ENCODE measurements at places on chromosomes 1 and 21.

GRCh38 chr21:46062471-46063211 is 35.3 kb upstream of the COL6A2 start:
- DNase-seq, result no peak

- no peak for DNase-seq
Measured at GRCh38 chr1:167713330-167714081, 8.3 kb upstream of the MPZL1 start.

GRCh38 chr1:231404318-231404717 is 17.8 kb downstream of the EGLN1 start:
- DNase-seq, result no peak

GRCh38 chr1:9604836-9605235 is 16.1 kb downstream of the TMEM201 start:
- DNase-seq, result no peak

GRCh38 chr1:229293528-229294204 is 22.8 kb downstream of the RAB4A start:
- DNase-seq, result no peak

- peak; percentile 26 for DNase-seq
Measured at GRCh38 chr21:41611966-41612606, 104.1 kb upstream of the TMPRSS2 start.

DNA sequence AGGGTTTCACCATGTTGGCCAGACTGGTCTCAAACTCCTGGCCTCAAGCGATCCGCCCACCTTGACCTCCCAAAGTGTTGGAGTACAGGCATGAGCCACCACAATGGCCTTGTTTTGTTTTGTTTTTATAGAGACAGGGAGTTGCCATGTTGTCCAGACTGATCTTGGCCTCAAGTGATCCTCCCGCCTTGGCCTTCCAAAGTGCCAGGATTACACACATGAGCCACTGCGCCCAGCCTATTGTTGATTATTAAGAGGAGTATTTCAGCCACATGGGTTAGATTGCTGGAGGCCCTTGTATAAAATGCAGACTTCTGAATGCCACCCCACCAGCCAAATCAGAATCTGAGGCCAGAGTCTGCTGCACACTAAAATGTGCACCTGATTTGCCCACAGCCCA is 57.2 kb upstream of the ANGPTL1 start:
- DNase-seq, result no peak

- no peak for DNase-seq
Measured at GRCh38 chr1:31667065-31667785, 22.5 kb upstream of the PEF1 start.

- no peak for DNase-seq
Measured at GRCh38 chr1:21852282-21853130, 40.4 kb downstream of the LDLRAD2 start.

- DNase-seq, result no peak
Measured at GRCh38 chr1:25028907-25029599, 99.0 kb upstream of the RUNX3 start.

DNA sequence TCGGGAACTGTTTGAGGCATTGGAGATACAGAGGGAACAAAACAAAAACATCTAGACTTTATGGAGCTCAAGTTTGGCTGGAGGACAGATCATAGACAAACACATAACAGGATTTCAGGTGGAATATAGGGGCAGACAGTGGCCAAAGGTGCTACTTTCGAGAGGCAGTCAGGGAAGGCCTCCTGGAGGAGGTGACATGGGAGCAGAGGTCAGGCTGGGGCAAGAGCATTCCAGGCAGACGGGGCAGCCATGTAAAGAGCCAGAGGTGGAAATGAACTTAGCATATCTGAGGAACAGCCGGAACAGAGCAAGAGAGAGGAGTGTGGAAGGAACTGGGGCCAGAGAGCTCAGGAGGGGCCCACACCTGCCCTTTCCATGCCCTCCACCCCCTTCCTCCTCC is 122.3 kb downstream of the DMRTB1 start:
- no peak for DNase-seq

GRCh38 chr21:20998886-20999285 is 677 bp downstream of the NCAM2 start:
- no peak for DNase-seq

DNA sequence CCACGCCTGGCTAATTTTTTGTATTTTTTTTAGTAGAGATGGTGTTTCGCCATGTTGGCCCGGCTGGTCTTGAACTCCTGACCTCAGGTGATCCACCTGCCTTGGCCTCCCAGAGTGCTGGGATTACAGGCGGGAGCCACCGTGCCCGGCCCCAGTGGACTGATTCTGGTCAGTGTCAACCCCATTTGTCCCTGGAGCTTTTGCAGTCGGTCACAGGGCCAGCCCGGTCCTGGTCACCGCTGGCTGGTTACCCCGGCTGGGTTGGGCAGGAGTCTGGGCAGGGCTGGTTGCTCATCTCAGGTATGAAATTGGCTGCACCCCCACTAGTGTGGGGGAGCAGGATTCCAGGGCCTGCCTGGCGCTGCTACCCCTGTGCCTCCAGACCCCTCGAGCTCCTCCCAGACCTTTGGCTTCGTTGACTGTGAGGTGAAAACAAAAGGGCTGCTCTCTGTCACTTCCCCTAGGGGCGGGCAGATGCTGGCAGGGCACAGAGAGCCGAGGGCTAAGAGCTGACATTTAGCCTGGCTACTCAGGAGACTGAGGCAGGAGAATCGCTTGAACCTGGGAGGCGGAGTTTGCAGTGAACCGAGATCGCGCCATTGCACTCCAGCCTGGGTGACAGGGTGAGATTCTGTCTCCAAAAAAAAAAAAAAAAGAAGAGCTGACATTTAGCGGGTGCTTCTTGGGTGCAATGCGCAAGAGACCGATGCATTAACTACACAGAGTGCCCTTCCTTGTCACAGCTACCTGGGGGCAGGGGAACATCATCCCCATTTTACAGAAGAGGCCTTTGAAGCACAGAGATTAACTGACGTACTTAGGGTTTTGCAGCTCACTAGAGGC is 10.6 kb downstream of the TNFRSF1B start:
- DNase-seq, result no peak

- no peak for DNase-seq
Measured at GRCh38 chr1:246800356-246800755, 76.1 kb downstream of the SCCPDH start.

- DNase-seq, result no peak
Measured at GRCh38 chr1:88401313-88401712, 282.8 kb upstream of the PKN2 start.

- DNase-seq, result no peak
Measured at GRCh38 chr1:53648516-53648915, 90.4 kb downstream of the GLIS1 start.

DNA sequence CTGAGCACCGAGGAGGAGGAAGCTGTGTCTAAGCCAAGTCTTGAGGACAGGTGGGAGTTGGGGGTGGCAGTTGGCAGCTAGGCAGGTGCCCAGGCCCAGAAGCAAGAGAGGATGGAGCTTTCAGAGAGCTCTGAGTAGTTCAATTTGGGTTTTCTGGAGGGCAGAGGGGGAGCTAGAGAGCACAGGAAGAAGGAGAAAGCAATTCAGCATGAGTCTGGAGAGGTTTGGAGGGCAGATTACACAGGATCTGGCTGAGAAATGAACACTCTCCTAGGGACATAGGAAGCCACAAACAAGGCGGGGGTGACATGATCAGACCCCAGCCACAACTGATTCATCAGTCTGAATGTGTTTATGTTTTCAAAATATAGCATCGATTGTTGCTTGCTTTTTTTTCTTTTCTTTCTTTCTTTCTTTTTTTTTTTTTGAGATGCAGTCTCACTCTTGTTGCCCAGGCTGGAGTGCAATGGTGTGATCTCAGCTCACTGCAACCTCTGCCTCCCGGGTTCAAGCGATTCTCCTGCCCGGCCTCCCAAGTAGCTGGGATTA is 23.8 kb downstream of the PTPRF start:
- DNase-seq, result peak; percentile 35

DNA sequence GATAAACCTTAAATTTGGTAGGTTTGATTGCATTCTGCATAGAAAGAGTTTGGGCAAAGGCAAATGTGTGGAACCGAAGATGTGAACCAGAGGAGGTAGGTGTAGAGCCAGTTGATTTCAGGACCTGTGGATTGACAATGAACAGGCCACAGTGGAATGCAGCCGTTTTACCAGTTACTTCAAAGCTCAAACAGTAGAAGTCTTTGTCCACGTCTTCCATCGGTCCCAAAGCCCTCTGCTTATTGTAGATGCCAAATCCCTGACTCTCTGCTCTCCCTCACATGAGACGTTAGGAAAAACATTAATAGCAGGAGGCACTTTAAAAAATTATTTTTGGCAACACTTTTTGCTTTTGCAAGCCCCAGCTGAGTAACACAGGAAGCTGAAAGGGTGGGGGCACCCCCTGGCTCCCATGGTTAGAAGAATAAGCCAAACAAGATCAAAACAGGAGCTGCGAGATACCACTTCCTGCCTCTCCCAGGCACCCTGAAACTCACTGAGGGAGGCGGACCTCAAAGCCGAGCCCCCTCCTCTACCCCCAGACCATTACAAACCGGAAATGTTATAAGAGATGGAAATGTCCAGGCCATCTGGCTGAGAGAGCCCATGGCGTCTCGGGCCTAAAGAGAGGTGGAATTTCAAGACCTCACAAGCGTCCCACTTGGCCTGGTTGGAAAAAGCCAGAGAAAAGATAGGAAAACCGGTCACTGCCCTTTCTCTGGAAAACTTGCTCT is 13.5 kb downstream of the TRAF3IP3 start:
- peak; percentile 73 for DNase-seq

GRCh38 chr1:9246841-9247785 is 12.5 kb downstream of the H6PD start:
- no peak for DNase-seq

- DNase-seq, result no peak
Measured at GRCh38 chr1:94698759-94699502, 121.2 kb upstream of the SLC44A3 start.

DNA sequence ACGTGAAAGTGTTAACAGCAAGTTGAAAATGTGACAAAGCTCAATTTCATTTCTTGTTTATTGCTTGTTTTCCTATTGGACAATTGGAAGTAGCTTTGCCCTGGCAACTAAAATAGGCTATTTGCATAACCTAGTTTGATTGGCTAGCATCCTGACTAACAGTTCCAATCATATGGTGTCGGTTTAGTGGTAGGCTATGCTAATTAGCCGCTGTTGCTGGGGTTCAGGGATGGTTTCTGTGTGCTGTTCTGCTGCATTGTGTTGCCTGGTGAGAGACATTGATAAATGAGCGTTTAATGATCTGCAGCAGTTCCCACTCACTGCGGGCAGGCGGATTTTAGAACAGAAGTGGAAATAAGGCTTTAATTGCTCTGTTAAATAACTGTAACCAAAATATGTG is 68.5 kb downstream of the DYRK1A start:
- DNase-seq, result no peak

DNA sequence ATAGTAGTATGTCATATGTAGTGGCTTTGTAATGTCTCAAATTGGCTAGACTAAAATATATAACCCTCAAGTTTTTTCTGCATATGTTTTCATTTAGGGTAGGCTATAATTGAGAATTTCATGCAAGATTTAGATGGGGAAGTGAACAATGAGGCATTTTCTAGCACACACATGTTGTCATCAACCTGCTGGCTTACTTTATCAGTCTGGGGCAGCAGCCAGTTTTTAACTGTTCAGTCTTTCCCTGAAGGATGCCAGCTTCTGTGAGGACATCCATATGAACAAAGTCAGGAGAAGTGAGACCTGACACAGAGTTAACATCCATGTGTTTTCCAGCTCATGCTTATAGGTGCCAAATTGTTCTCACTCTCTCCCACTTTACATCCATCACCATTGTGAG is 74.7 kb upstream of the OLFM3 start:
- no peak for DNase-seq

- no peak for DNase-seq
Measured at GRCh38 chr1:24481101-24481500, 21.5 kb upstream of the RCAN3 start.

- peak; percentile 23 for DNase-seq
Measured at GRCh38 chr1:5570931-5571330, 421.3 kb downstream of the NPHP4 start.

DNA sequence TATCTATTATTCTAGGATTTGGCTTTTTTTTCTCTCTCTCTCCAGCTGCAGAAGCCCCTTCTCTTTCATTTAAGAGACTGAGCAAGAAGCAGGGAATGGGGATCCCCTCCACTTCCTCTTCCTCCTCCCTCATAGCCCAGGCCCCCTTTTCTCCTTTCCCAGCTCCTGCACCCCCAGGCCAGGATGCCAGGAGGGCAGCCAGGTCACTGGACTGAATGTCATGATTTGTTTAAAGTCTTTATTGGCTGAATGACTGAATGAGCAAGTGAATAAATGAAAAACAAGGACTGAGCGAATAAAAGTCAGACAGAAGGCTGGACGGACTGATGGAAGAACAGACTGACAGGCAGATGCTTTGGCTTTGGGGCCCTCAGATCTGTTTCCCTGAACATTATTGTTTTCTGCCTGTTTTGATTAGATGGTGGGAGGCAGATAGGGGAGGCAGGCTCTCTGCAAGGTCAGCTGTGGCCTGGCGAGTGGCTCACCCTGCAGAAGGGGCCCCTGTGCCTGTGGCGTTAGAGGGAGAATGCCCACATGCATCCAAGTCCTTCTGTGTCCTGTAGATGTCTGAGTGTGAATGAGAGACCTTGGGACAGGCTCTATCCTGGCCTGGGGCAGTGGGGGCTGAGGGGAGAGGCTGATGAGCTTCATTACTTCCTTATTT is 20.3 kb upstream of the ADGRB2 start:
- DNase-seq, result no peak

GRCh38 chr1:204633665-204634064 is 51.9 kb downstream of the LRRN2 start:
- DNase-seq, result no peak

DNA sequence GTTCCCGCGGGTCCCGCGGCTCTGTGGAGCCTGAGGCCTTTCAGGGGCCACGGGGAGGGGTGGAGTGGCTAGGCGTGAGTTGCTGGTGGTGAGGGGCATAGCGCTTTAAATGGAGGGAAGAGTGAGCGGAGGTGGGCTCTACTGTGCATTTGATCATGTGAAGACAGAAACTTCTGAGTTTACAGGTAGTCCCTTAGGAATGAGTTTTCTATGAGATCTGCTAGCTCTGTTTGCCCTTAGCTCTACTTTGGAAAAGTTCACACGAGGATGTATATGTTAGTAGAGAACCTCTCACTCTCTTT is 593 bp downstream of the ST6GALNAC3 start:
- DNase-seq, result no peak

GRCh38 chr21:22754746-22755145 is 1756.5 kb downstream of the NCAM2 start:
- no peak for DNase-seq

GRCh38 chr1:87265786-87266185 is 62.9 kb upstream of the LMO4 start:
- DNase-seq, result no peak

GRCh38 chr21:16422702-16423101 is 692.9 kb downstream of the USP25 start:
- no peak for DNase-seq

DNA sequence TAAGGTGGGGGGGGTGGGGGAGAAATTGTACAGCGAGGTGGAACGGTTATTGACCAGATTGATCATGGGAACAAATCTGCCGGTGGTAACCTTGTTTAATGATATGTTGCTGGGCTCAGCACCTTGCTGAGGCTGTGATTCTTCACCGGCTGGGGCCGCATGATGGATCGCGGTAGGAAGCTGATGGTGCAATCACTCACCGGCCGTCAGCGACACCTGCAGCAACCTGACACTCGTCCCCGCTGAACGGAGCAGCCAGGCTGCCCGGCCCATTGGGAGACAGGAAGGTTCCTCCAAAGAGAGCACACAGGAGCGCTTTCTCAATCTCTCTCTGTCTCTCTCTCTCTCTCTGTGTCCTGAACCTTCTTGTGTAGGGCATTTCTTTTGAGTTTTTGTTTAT is 128.5 kb upstream of the RRP15 start:
- DNase-seq, result no peak

- DNase-seq, result no peak
Measured at GRCh38 chr1:7048395-7048794, 263.1 kb downstream of the CAMTA1 start.
